Peyer's patch (tissue), 4 donors: ENCODE measurements at places on chromosomes 2 and 18.

GRCh38 chr2:106812841-106813240 is 73.1 kb downstream of the ST6GAL2 start:
- DNase-seq, result no peak

DNA sequence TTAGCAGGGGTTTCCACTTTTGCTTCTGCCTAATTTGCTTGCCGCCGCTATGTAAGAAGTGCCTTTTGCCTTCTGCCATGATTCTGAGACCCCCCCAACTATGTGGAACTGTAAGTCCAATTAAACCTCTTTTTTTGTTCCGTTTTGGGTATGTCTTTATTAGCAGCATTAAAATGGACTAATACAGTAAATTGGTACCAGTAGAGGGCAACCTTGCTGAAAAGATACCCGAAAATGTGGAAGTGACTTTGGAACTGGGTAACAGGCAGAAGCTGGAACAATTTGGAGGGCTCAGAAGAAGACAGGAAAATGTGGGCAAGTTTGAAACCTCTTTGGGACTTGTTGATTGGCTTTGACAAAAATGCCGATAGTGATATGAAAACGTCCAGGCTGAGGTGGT is 216.1 kb upstream of the FSIP2 start:
- DNase-seq, result no peak

DNA sequence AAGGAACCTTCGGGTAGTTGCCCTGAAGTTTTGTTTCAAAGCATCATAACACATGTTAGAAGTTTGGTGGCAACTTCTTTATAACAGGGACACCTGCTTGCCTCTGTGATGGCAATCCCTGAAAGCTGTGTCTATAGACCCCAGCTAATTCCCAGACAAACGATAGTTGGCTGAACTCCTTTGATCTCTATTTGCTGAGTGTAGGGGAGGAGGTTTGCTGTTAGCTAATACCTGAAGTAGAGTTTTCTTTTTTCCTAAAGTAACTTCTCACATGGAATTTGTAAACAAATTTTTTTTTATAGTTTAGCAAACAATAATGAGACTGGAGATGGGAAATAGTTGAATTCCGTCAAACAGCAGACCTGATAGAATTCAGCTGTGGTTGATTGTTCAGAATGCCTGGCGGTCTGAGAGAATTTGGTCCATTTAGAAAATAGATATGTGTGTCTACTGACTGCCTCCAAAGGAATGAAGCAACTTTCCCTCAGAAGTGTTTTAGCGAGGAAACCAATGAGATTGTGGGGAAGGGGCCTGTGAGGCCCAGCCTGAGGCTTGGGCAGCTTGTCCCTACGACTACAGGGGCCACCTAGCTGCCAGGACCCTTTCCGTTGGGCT is 123.5 kb upstream of the EPAS1 start:
- no peak for DNase-seq

DNA sequence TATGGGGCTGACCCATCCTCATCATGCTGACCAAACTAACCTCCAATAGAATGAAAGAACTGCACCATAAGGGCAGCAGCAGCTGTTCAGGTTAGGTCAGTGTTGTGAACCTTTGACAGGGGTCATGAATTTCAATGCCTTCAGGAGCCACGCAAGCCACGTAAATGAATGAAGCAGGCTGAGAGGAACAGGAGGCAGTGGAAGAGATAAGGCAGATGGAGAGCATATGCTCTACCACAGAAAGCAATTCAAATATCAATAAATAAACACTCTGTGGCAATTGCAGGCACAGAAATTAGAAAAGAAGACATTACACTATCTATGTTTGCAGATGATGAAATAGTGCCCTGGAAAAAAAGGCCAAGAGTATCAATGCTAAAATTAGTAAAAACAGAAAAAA is 56.3 kb downstream of the SCG2 start:
- no peak for DNase-seq

- no peak for DNase-seq
Measured at GRCh38 chr2:156680266-156680665, 244.1 kb downstream of the GPD2 start.

- no peak for DNase-seq
Measured at GRCh38 chr18:49500201-49500921, 13.3 kb upstream of the C18orf32 start.

DNA sequence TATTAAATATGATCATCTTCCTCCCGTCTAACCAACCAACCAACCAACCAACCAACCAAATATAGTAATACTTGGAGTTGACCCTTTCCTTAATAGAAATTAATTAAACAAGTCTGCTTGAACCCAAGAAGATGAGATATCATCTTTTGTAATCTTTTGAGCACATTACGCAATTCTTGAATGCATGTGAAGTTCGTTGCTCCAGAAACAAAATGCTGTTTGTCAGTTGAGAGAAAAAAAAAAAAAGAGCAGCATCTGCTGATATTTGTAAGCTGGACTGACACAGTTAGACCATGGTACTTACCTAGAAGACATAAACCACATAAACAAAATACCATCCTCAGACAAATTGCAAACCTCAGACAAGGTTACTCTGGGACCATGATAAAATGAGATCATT is 9.2 kb upstream of the SERPINB2 start:
- no peak for DNase-seq

GRCh38 chr2:225740086-225740485 is 340.6 kb downstream of the NYAP2 start:
- no peak for DNase-seq

GRCh38 chr18:56532176-56532840 is 106.1 kb downstream of the TXNL1 start:
- no peak for DNase-seq

DNA sequence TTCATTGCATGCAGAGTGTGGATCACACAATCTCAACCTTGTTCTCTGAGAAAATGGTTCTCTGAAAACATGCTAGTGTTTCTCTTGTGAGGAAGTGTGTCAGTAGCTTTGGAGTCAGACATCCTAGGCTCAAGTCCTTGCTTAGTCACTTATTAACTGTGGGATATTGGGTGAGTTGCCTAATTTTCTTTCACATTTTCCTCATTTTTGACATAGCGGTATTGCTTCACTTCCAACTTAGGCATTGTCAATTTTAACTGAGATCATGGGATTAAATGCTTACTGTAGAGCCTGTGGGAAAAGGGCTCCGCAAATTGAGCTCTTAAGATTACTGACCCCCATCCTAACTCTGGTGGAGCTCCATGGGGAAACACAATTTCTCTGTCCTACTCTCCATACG is 622.2 kb downstream of the CNTNAP5 start:
- no peak for DNase-seq

GRCh38 chr2:134327367-134327766 is 73.5 kb downstream of the MGAT5 start:
- DNase-seq, result no peak

DNA sequence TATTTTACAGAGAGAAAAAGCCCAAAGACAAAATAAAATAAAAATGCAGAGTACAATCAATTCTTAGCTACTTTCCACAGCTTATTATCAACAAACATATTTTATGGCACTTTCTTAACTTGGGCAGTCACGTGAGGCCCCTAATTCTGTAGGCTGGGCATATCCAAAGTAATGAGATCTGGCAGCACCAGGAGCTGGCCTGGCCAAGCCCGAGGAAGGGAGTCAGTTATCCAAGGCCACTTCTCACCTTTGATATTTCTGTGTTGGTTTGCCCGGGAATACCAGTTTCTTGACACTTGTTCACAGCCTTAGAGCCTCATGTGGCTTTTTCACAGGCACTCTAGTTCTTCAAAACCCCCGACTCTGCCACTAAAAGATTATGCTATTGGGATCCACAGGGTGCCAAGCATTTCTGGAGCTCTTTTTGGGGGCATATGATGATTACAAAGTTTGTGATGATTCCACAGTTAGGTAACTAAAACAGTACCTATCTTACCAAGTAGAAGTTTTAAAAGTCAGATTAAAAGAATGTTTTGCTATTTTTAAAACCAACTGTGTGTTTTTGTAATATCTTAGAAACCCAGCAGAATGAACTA is 90.4 kb downstream of the MEP1B start:
- DNase-seq, result no peak

- no peak for DNase-seq
Measured at GRCh38 chr2:146981921-146982320, 862.9 kb upstream of the ACVR2A start.

DNA sequence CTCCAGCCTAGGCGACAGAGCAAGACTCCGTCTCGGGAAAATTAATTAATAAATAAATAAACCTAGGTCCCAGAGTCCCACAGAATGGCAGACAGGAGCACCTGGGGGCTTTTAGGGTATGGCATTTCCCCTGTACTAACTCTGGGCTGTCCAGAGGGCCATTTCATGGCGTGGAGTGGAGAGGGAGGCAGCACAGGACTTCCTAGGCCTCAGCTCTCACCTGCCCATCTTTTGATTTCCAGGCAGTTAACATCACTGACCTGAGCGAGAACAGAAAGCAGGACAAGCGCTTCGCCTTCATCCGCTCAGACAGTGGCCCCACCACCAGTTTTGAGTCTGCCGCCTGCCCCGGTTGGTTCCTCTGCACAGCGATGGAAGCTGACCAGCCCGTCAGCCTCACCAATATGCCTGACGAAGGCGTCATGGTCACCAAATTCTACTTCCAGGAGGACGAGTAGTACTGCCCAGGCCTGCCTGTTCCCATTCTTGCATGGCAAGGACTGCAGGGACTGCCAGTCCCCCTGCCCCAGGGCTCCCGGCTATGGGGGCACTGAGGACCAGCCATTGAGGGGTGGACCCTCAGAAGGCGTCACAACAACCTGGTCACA is 5.1 kb downstream of the IL1RN start:
- no peak for DNase-seq

GRCh38 chr2:96142217-96143113 is 2.8 kb downstream of the DUSP2 start:
- peak; percentile 73 for DNase-seq

DNA sequence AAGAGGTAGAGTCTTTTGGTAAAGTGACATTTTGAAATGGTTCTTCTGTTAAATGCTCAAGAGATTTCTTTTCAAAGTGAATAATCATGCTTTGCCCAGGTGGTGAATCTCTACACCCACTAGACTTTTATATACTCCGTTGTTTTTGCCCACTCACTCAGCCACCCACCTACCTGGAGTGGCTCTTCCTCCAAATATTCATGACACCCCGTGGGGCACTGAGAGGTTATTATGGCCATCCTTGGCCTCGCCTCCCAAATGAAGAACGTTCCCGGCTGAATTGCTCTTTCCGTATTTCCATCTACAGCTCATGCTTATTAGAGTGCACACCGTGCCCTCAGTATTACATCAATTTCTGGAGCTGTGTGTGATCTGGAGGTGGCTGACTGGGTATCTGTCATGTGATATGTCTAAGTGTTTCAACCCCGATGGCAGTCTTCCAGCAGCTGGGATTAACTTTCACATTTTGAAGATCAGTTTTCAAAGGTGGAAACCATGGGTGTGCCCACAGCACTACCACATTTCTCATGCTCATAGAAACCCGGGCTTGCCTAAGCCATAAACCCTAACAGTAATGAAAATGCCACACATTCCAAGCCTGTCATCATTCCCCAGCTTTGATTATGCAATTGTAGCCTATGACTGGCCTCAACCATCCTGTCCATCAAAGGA is 406.6 kb upstream of the MMADHC start:
- no peak for DNase-seq

GRCh38 chr18:5824370-5824984 is 70.8 kb downstream of the TMEM200C start:
- DNase-seq, result no peak

GRCh38 chr18:36560187-36560586 is 262.7 kb downstream of the FHOD3 start:
- DNase-seq, result no peak

DNA sequence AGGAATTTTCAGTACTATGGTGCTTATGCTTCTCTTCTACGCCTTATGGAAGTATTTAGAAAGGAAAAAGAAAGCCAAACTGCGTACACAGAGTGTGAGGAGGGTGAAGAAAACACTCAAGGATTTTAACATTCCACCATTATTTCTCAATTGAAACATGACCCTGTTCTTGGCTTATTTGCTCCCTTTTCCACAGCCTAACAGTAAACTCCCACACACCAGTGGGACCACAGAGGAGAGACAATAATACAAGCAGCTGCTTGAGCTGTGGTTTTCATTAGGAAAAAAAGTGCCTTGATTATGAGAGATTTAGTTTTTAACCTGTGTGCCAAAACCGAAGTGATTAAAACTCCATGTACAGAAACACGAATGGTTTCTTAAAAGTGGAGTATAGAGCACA is 134.3 kb downstream of the MEP1B start:
- DNase-seq, result no peak

GRCh38 chr2:136327162-136327852 is 209.4 kb upstream of the CXCR4 start:
- DNase-seq, result no peak

DNA sequence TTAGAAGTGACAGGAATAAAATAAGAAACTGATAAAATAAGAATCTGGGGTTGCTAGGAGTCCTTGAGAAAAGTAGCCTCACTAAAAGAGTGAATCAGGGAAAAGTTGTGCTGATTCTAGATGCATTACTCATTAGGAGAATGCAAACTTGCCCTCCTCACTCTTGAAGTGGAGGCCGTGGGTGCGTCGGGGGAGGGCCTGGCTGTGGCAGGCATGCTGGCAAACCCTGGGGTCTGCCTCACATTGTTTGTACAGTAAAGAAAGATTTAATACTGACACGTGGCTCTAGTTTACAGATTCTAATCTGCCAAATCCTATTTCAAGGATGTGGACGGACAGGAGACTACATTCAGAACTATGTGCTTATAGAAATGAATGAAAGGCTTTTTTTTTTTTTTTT is 41.9 kb downstream of the TANC1 start:
- DNase-seq, result no peak

GRCh38 chr18:58758606-58759005 is 87.3 kb downstream of the MALT1 start:
- no peak for DNase-seq

GRCh38 chr2:123917241-123917640 is 107.8 kb upstream of the CNTNAP5 start:
- no peak for DNase-seq

DNA sequence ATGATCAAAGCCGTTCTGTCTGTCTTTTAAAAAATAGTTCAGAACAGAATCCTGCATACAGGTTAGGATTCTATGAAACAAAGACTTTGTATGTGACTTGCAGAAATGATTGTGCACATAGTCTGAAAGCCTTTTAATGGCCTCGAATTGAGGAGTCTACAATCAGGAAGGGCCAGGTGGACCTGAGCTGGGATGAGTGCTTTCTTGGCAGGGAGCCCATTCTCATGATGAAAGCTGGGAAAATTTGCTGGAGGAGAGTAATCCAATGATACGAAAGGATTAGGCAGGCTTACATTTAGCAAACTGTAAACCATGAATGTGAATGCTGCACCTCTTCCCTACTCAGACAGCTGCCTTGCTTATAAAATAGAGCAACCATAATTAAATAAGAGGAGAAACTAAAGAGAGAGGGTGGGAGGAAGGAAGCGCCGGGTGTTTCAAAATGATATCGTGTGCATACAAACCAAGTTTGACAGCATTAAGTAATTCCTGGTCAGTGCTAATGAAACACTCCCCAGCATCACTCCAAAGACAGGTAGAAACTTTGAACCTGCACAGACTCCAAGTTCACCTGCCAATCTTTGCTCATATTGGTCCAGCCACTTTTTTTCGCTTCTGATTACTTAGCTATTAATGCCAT is 23.7 kb upstream of the CXCR4 start:
- DNase-seq, result no peak

DNA sequence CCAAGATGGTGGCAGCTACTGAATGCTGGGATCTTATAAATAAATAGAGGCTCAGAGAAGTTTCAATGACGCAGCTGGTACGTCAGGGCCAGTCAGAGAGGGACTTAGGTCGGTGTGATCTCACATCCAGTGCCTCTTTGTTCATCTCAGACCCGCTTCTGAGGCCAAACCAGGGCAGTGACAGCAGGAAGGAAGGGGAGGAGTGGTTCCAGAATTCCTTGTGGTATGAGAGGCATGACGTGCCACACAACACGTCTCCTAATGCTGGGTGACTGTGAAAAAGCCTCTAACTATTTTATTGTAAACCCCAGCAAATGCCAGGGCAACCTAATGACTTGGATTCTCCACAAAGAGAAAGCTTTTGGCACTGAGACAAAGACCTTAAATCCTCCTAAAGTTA is 423.3 kb downstream of the LPIN1 start:
- no peak for DNase-seq
